DMS 273 treated with DMSO at 0.1 percent for 48 hours (cell line): ENCODE measurements at places on chromosomes 1 and 21.

GRCh38 chr1:73029571-73029970 is 747.2 kb upstream of the NEGR1 start:
- no peak for DNase-seq

- DNase-seq: no peak
Observed at GRCh38 chr1:200819726-200820125, 53.1 kb upstream of the GPR25 start.

DNA sequence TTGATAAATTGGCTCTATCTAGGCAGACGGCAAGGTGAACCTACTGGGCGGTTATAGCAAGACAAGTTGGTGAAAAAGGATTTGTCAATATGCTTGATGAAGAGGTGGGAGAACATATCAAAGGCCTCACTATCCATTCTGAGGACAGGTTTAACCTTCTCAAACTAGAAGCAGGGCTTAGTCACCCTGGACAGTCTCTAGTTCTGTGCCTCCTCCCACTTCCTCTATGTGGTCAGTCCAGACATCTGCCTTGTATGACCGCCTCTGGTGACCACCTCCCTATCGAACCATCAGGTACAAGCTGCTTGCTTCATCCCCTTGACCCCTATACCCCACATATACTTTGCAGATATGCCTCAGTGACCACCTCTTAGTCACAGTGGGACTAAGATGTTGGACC is 2.3 kb upstream of the SCYL3 start:
- DNase-seq: no peak

- peak; percentile 71 for DNase-seq
Observed at GRCh38 chr1:216221260-216221700, 202.0 kb downstream of the USH2A start.

- DNase-seq: no peak
Observed at GRCh38 chr1:92768296-92768695, 16.6 kb downstream of the EVI5 start.

GRCh38 chr1:108072212-108072611 is 107.2 kb upstream of the VAV3 start:
- DNase-seq: no peak

DNA sequence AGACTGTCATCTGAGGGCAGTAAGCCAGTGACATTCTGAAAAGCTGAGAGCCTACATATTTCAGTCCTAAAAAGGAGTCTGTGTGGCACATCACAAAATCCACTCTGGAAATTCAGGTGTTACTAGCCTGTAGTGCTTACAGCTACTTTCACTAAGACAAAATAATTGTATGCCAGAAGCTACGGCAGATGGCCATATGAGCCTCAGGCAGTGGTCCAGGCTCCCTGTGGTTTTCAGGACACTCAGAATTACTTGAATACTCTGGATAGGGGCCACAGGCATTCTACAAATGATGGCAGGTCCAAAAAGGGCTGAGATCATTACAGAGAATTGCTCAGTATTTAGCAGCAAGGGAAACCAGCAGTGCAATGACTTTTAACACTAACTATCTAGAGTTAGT is 527.1 kb downstream of the MRPL39 start:
- no peak for DNase-seq

GRCh38 chr21:45989355-45990048 is 7.9 kb downstream of the COL6A1 start:
- DNase-seq: no peak

GRCh38 chr21:25518491-25518911 is 88.8 kb downstream of the MRPL39 start:
- no peak for DNase-seq

DNA sequence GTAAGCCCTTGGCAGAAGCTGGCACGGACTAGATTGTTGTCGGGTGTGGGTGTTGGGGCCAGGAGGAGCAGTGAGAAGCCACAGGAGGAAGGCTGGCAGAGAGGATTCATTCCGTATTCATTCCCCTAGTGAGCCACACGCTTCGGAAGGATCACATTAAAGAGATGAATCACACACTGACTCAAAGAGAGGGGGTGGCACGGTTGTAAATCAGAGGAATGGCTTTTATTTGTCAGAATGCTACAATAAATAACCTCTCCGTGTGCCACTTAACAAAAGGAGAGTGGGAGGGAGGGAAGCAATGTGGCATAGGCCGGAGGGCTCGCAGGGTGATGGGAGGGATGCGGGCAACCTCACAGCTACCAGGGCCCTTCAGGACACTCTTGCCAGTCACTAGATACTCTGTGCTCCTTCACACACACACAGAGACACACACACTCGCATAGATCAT is 135.5 kb downstream of the HIVEP3 start:
- DNase-seq: no peak

DNA sequence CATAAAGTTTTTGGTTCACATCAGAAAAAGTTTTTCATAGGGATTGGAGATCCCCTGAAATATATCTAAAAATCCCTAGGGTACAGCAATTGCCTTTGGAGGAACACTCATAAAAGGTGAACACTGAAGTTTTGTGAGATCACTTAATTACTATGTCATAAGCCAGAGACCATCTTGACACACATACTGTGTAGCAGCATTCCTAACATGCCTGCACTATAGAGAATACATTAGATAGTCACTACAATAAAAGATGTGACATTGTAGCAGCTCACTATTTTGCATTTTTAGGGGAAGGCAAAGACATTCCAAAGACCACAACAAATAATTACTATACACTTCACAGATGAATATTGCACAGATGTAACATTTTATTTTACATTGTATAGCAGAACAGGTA is 779.9 kb downstream of the KCNT2 start:
- no peak for DNase-seq

DNA sequence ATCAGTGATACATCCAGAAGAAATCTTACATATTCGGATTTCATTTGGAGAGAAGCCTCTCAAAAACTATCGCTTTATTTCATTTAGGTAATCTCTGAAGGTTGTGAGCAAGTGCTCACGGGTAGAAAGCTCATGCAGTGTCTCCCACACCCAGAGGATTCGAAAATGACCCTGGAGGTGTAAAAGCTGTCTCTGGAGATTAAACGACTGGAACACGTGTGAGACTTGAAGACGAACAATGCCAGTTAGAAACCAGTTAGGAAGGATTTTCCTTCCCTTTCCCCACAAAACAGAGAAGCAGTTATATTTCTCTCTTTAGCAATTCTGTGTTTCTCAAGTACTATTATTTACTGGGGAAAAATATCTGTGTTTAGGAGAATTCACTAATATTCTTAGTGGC is 92.5 kb upstream of the CD55 start:
- no peak for DNase-seq

GRCh38 chr1:112743174-112744008 is 28.3 kb upstream of the PPM1J start:
- no peak for DNase-seq

GRCh38 chr21:37032877-37033471 is 26.5 kb downstream of the RIPPLY3 start:
- DNase-seq: no peak

DNA sequence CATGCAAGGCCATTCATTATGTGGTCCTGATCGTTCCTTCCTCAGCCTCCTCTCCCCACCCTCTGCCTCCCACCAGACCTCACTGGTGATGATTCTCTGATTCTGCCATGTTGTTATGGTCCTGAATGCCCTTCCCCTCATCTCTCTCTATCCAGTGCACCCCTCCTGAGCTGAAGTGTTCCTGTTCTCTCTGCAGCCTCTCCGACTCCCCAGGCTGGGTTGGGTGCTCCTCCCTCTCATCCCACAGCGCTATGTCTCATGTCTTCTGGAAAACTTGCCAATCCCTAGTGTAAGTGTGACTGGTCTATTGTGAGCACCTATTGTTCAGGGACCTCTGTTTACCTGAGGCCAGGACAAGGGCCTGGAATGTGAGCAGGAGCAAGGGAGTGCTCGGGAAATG is 11.1 kb upstream of the PEF1 start:
- no peak for DNase-seq

- DNase-seq: no peak
Observed at GRCh38 chr1:212287261-212287895, 2.2 kb downstream of the PPP2R5A start.
